ENCODE measurements at places on chromosomes 1 and 21.
A peak's percentile ranks its signal among the peaks of the same experiment; 100 is the strongest.

- DNase-seq = no peak
Measured at GRCh38 chr1:160221089-160221488, 15.9 kb downstream of the PEA15 start.

DNA sequence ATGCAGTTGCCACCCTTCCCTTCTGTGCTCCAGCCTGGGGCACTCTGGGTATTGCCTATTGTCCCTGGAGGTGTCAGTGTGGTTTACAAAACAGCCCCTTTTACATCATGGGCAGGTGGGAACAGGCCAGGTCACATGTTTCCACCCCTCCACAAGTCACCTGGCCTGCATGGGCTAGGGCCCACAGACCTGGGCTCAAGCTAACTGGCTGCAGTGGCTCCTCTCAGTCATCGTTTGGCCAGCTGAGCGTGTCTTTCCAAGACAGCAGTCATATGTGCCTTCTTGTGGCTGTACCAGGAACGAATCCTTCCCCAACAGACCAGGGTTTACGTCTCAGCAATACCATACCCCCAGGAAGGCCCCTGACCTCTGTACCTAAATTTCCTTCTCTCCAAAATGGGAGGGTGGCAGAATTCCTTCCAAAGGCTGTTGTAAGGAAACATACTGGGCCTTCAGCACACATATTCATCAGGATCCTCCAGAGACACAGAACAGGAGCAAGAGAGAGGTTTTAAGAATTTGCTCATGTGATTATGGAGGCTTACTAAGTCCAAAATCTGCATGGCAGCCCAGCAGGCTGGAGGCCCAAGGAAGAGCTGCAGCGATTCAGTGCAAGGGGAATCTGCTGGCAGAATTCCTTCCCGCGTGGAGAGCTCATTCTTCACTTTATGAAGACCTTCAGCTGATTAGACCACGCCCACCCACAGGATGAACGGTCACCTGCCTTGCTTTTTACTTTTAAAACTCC lies 10.6 kb upstream of the TAS1R2 start:
- DNase-seq = no peak

- DNase-seq = no peak
Measured at GRCh38 chr1:174242856-174243255, 83.5 kb downstream of the RABGAP1L start.

GRCh38 chr1:155017946-155018316 lies 15.3 kb downstream of the ZBTB7B start:
- DNase-seq = no peak

DNA sequence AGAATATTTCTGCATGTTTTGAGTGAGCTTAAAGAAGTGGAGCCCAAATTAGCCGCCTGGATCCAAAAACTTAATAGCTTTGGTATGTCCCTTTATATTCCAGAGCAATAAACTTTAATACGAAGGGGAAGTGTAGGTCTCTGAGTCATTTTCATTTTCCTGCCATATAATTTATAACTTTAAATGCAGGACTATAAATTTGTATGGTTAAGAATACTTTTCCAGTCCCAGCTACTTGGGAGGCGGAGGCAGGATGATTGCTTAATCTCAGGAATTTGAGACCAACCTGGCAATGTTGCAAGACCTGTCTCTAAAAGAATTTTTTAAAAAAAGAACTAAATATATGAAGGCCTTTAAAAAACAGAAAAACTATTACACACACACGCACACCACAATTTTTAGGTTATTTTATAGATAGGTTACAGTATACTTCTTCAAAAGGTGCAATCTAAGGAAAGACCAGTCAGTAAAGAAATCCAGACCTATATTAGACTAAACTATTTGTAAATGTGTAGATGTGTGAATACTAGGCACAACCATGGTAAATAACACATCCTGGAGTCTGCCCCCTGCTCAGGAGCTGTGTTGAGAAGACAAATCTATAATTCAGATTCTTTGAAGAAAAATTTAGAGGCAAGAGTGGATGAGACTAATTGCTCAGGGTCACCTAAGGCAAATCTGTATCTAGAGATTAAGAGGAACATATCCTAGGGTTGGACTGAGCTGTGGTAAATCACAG lies 80.3 kb downstream of the TTC3 start:
- no peak for DNase-seq

GRCh38 chr1:7594714-7595295 lies 176.3 kb upstream of the VAMP3 start:
- DNase-seq = no peak

DNA sequence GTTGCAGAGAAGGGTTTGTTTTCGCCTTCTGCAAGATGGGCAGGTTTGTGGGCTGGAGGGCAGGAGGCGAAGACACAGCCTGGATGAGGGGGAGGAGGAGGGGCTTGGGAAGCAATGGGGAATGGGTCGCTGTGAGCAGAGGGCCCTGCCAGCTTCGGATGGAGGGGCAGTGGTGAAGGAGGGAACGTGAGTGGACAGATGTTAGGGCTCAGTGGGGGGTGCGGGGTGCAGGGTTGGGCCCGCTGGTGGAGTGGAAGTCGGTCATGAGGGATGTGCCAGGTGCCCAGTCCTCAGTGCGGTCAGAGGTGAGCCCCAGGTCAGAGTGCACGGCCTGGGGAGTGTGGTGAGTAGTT lies 55.5 kb upstream of the ABCG1 start:
- no peak for DNase-seq

DNA sequence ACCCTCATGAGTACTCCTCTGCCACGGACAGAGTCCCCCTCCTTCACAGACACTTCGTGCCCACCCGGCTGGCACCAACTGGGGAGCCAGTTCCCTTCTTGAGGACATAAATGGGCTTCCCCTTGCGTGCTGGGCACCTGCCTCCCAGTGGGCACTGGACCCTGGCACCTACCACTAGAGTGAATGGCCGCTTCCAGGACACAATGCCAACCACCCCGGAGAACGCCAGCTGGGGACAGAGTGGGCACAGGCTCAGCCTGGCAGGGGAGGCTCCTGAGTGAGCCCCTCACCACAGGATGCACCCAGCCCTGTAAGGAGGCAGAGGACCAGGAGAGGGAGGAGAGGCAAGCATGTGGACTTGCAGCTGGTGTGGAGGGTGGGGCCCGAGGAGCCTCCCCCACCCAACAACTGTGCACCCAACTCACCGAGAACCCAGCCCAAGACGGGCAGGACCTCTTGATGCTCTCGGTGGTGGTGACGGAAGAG lies 1.0 kb downstream of the ENTREP3 start:
- DNase-seq = no peak

DNA sequence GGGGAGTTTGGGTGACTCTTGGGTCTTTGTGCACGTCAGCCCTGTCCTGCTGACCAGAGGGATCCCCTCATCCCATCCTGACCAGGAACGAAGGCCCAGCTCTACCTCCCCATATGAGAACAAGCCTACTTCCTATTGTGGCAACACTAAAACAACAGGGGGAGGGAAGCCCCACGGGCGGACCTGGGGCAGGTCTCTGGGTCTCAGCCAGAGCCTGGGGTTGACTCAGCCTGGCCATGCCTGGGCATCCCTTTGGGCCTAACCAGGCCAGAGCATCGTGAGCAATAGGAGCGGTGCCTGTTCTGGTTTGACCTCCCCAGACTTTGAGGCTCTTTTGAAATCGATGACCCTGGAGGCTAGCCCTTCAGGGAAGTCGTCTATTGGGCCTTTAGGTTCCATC lies 16.8 kb downstream of the RPS6KA1 start:
- DNase-seq = no peak

- DNase-seq = no peak
Measured at GRCh38 chr21:42269386-42269785, 45.8 kb downstream of the TFF3 start.

DNA sequence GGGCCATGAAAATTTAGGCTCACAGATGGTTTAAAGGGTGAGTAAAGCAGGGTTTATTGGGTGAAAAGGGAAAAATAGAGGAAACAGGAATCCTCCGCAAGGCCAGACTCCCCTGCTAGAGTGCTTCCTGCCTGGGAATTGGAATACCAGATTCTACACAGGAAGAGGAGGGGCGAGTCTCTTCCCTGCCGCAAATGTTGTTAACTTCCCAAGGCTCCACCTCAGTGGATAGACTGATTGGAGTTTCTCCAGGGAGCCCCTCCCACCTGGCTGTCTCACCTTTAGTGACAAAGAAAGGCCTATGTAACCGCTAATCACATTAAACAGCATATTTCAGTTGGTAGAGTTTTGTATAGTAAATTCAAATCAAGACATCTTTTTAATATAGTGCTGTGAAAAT lies 1450.1 kb downstream of the KCNT2 start:
- DNase-seq = no peak

DNA sequence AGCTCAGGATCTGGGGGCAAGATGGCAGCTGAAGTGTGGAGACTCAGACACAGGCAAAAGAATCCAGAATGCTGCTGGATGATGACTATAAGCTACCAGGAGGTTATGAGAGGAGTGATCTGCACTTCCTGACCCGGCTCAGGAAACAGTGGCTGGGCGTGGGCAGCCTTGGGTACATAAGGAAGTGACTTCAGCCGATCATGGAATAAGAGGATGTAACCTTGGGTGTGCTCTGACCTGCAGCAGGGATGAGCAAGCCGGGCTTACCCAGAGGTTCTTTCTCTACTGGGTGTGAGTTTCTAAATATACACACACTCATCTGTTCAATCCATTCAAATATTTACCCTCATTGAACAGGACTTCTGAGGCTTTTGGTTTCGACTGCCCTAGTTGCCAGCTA lies 62.7 kb downstream of the CD34 start:
- no peak for DNase-seq

- DNase-seq = no peak
Measured at GRCh38 chr1:31643976-31644559, 608 bp downstream of the PEF1 start.

DNA sequence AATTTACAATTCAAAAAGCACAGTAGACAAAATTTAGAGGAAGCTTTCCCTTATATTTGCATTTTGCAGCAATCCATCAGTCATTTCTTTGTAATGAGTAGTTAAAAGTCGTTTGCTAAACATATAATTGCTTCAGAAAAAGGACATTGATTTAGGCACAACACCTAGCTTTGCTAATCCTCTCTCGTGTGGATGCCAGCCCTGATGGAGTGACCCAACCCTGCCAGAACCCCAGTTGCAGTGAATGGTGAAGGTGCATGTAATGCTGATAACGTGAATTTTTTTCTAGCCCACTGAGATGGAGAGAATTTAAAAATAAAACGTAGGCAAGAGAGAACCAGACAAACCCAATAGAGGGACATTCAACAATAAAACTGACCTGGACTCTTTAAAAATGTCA lies 263.4 kb downstream of the GRIK1 start:
- no peak for DNase-seq

GRCh38 chr1:38179483-38179882 lies 132.9 kb upstream of the POU3F1 start:
- DNase-seq = no peak

- no peak for DNase-seq
Measured at GRCh38 chr21:36756527-36756926, 57.6 kb downstream of the SIM2 start.

DNA sequence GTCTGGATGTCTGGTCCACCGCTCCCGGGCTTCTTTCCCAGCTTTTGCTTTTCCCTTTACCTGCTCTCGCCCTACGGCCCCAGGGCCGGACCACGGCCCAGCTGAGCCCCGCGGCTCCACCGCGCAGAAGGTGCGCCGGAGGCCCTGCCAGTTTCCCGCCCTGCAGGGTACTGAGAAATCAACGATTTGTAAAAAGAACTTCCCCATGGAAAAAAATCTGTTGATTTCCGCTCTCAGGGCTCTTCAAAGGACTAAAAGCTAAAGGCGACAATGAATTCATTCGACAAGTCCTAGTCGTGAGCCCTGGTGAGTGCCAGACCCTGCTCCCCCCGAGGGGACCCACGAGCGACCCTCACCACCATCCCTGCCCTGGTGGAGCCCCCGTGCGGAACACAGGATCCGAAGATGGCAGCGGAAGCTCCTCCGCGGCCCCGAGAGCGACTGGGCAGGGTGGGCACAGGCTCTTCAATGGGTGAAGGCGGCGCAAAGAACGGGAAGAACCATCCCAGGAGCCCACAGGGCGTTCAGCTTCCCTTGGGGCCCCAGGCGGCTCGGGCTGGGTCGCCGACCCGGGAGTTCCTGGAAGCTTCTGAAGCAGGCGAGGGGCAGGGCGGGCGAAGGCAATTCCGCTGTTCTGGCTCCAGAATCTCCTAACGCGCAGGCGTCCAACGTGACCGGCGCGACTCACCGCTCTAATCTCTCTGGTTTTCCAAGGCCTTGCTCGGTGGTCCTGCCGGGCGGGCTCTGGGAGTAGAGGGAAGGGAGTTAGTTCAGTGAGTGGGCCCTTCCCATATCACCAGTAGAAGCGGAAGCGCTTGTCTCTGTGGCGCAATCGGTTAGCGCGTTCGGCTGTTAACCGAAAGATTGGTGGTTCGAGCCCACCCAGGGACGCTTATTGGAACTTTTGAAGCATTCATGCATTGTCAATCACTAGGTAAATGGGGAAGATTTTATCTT lies 6.6 kb upstream of the RNU1-2 start:
- DNase-seq = no peak

- no peak for DNase-seq
Measured at GRCh38 chr21:33492571-33492970, 1.1 kb upstream of the DNAJC28 start.

DNA sequence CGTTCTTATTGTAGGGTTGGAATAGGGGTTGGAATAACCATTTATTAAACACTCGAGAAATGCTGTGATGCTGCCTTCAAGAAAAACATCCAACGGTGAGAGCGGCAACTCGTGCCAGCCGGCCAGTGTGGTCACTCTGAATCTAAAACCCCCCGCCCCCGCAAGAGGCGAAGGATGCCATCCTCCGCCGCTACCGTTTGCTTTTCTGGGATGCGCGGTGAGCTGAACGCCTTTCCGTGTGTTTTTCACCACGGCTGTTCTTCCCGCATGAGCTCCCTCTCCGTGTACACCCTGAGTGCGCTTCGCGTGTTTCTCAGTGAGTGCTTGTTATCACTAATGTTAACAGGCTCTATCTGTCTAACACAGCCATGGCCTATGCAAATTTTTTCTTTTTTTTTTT lies 42.0 kb upstream of the RIPK4 start:
- no peak for DNase-seq

- peak; percentile 76 for DNase-seq
Measured at GRCh38 chr1:66271216-66271903, 262.6 kb upstream of the SGIP1 start.

GRCh38 chr1:38860454-38860795 lies 853 bp upstream of the RRAGC start:
- no peak for DNase-seq

GRCh38 chr1:22976461-22977243 lies 4.0 kb upstream of the LACTBL1 start:
- DNase-seq = peak; percentile 84

DNA sequence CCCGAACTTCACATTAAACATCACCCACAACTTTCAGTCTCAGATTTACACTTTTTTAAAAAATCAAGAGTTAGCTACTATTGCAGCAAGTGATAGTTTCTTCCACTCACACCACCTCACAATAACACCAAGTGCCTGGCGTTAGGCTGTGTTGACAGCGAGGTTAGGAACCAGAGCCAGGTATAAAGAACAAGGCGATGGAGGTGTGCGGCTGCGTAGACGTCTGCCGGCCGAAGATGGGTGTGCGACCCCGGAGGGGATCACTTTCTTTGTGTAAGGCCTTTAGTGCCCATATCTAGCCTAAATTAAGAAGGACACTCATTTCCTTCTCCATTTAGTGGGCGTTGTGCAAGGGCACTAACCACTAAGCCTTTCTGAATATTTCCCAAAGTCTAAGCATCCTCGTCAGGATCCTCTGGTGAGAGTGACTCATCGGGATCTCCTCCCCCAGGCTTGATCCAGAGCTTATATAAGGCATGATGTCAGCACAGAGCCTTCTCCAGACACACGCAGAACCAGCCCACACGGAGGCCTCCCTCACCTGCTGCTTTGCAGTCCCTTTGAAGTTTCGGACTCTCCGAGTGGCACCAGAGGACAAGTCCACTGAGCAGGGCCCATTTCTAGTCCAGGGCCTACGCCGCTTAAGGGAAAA lies 11.8 kb downstream of the NHLH2 start:
- peak; percentile 13 for DNase-seq

GRCh38 chr1:93177991-93178390 lies 2.2 kb downstream of the TMED5 start:
- peak; percentile 38 for DNase-seq

All from SJCRH30 (cell line).